Left lobe of liver (tissue), 2 donors: ENCODE measurements at places on chromosomes 5 and 9.

DNA sequence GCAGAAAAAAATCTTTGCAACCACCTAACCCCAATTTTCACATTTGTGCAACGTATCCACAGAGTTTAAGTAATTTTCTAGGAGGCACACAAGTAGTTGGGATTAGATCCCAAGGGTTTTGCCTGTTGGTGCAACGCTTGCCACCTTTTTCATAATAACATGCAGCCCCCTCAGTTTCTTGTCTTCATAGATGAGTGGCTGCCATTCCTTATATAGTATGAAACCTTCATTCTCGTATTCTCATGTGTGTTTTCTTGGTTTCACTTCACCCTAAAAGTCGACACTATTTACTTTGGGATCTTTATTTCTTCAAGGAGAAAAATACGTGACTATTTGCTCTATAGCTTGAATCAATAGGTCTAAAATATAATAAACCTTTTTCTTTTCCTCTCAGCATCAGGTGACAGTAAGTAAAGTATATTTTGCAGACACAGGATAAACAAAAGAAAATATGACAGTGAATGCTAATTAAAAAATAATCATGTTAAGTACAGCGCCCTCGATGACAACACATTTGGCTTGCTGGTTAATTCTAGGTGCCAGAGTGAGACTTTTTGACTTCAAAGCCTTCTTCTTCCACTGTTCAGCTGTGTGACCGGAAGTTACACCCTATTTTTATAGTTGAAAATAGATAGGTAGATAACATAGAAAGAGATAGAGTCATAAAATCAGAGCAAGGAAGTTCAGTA is 342.8 kb upstream of the CCNG1 start:
- DNase-seq = no peak

- no peak for DNase-seq
Measured at GRCh38 chr5:79573983-79574890, 38.0 kb upstream of the TENT2 start.

DNA sequence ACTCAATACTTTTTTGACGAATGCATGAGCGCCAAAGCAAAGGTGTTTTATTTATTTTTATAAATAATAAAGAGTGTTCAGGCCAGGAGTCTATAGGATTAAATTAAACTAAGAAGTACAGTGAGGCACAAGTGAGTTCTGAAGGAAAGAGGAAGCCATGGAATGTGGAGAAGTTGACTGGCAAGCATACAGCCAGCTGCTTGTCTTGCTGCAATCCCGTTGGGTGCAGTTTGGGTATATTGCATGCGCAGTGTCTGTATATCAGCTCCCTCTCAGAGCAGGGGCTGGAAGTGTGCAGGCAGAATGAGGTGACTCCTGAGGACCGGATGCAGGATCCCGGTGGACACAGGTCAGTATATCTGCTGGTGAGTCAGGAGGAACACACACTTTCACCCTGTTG is 315.6 kb downstream of the ZSWIM6 start:
- no peak for DNase-seq

- DNase-seq = no peak
Measured at GRCh38 chr9:127446713-127447415, 4.3 kb downstream of the RPL12 start.

DNA sequence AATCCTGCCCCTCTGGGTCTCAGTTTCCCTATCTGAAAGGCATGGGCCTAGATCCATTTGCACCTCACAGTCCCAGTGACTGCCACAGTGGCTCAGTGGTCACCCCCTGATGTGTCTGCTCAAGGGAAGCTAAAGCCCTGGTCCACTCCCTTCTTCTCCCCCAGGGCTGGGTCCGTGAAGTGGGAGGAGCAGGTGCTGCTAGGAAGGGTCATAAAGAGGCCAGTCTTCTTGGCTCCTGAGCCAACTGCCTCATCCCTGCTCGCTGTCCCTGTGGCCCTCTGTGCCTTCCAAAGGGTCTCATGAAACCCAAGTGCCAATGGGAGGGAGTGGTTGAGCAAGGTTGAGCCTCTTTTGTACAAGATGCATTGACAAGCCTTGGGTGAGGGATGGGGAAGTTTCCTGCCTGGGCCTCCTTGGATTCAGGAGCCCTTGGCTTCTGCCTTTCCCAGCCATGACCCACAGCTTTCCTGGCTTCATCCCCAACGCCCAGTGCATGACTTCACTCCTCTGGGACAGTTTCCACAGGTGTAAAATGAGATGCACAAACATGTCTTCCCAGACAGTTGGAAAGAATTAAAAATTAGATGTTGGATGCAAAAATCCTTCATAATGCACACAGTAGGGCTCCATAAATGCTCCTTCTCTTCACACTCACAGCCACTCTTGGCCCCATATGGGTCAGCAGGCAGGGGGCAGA is 1.6 kb upstream of the SLC6A7 start:
- no peak for DNase-seq

- DNase-seq = no peak
Measured at GRCh38 chr9:133830310-133830709, 92.2 kb upstream of the SARDH start.

GRCh38 chr5:151034422-151035379 is 14.3 kb downstream of the GPX3 start:
- no peak for DNase-seq

- DNase-seq = peak; percentile 26
Measured at GRCh38 chr5:133390416-133391353, 221.7 kb downstream of the FSTL4 start.

DNA sequence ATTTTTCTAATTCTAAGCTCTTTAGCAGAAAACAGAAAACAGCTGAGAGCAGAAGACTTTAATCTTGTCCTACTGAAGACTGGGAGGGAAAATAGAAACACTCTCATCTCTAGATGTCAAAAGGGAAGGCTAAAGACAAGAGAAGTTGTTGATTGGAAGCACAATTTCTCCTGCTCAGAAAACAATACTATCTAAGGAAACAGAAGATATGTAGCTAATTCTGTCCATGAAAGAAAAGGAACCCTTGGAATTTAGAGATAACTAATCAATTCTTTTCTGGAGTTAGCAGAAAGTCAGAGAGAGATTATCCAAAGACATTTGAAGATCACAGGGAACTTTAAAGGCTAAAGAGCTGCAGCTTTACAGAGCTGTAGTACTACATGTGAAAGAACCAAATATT is 126.2 kb downstream of the HSD17B3 start:
- DNase-seq = no peak

GRCh38 chr5:135208903-135209721 is 175.1 kb upstream of the PITX1 start:
- peak; percentile 35 for DNase-seq

DNA sequence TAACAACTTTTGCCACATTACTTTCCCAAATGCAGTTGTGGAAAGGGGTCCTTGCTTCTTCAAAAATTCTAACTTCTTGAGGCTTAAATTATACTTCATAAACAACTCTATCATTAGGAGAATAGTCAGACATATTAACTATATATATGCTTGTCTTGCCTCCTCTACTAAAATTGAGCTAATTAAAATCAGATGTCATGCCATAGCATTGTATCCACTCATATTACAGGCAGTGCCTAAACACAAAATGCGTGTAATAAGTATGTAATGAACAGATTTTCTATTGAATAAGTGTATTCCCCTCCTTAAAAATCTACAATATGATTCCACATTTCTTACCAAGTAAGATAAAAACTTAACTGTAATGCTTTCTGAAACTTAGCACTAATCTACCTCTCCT is 204.5 kb downstream of the PLK2 start:
- DNase-seq = no peak

DNA sequence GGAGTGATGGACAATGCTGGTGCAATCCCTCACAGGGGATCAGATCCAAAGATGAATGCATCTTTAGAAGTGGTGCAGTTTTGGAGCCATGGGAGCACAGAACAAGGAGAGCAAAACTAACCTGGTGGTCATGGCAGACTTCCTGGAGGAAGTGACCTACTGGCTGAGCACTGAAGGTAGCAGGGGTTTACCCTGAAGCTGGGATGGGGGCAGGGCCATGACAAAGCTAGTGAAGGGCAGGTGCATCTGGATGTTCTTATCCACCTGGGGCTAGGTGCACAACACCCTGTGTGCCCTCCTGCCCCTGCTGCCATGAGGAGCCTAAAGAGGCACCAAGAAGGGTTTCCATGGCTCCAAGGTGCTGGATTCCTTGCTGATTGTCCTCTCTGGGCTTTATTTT is 11.5 kb upstream of the PITX1 start:
- DNase-seq = no peak

DNA sequence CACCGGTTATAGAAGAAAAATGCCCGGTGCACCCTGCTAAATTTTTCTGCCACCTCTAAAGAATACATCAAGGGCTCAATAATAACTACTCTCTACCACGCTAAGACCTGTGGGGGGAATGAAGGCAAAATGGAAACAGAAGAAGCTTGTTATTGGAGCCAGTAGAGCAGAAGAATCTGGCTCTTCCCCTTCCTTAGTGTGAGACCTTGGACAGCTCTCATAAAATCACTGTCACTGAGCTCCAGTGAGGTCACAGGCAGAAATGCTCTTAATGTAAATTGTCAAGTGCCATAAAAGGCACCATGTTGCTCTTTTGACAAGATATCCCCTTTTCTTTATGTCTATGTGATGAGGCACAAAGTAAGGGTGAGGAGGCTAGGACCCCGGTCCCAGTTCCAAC is 74.4 kb downstream of the ASTN2 start:
- DNase-seq = no peak

DNA sequence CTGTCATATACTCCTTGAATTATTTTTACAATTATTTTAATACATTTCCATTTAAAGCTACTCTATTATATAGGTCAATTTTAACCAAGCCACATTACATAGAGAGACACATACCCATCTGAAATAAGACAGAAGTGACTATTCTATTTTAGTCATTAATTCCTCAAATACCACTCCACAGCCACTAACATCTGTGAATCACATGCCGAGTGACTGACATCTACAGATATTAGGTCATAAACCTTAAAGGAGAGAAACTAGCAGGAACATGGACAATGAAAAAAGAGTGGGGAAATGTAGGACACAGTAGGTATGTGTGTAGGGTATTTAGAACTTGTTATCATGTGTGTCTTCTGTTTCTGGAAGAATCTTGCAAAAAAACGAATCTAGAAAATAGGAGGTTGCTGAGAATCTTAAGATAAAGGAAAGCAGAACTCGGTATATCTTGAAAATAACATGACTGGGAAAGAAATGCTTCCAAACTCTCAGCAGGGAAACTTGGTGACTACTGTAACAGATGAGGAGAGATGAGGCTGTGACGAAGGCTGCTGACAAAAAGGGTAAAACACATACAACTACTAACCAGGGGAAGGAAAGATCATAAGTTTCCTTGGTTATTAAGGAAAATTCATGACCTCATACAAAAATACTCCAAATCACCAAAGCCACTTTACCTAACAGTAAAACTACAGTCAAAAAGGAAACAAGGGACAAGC is 84.6 kb downstream of the PLPP1 start:
- no peak for DNase-seq

DNA sequence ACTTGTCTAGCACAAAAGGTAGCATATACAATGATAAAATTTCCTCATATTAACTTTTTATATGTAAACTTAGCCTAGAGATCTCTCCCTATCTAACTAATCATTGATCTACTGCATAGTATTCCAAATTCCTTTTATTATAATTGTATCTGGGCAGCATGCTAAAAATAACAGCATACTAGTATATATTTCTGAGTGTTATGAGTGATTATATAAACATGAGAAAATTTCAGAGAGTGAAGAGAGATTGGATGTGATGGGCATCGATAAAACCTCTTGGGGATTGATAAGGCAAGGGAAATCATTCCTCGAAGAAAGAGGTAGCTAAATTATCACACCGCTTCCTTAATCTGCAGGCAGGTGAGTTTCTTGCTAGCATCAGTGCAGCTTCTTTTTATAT is 158.2 kb downstream of the HMHB1 start:
- no peak for DNase-seq

- DNase-seq = no peak
Measured at GRCh38 chr5:1111241-1111726, 579 bp downstream of the SLC12A7 start.

DNA sequence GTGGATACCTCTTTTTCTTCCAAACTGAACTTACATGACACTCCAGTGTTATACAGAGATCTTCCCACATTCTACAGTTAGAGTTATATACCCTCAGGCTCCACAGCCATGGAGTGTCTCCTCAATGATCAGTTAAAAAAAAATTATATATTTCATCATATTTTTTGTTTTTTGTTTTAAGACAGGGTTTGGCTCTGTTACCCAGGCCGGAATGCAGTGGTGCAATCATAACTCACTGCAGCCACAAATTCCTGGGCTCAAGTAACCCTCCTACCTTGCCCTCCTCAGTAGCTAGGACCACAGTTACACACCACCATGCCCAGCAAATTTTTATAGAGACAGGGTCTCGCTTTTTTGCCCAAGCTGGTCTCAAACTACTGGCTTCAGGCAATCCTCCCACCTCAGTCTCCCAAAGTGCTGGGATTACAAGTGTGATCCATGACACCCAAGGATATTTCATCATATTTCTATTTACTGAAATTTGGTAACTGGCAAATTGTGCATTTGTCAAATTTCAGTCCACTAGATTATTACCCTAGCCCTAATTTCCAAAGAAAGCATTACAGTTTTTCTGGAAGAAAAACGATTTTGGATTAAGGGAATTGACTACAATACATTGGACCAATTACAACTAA is 18.1 kb upstream of the SCAI start:
- no peak for DNase-seq

DNA sequence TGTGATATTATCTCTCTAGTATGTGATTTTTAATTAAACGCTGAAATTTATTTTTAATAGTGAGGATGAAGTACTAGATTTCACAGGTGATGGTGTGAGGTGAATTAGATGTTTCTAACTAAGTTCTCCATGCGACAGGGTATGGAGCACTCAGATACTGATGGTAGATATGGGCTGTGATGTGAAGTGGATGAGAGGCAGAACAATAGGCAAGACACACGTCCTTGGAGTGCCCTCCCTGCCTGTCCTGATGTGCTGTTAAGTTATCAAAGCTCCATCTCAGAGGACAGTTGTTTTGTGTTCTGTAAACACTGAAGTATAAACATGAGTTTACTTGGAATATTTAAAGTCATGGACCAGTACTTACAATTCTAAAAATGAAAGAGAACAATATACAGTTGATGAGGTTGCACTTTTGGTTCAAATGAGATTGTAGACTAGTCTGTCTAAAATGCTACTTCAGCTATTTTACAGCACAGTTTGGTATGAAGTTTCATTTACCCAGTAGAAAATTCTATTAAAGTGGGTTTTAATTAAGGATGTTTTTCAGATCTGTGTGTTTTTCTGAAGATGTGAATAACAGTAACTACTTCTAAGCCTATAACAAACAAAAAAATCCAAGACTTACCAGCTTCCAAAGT is 64.2 kb downstream of the C7 start:
- no peak for DNase-seq
